ENCODE measurements at places on chromosomes 6 and 20.

DNA sequence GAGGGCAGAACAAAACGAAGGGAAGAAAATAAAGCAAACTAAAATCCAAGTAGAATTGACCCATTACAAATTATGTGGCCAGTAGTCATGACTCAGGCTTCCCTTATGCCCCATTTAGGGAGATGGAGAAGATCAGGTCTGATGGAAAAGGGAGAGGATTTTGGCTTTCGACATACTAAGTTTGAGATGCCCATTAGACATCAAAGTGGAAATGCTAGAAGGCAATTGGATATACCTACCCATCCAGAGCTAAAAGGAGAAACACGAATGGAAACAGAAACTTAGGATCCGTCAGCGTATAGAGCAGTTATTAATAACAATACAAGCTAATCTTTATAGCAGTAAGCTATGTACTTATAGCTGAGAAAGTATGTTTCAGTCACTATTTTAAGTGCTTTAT is 4.8 kb downstream of the TRPC4AP start:
- no peak for DNase-seq

DNA sequence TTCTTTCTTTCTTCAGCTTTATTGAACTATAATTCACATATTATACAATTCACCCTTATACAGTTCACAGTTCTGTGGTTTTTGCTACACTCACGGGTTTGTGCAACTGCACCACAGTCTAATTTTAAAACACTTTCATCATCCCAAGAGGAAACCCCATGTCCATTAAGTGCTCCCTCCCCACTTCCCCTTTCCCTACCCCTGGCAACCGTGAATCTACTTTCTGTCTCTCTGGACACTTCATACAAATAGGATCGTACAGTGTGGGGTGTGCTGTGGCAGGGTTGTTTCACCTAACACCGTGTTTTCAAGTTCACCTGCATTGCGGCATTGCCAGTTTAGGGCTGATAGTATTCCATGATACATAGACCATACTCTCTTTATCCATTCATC is 118.8 kb downstream of the PHACTR3 start:
- no peak for DNase-seq

GRCh38 chr6:111591901-111592461 is 13.7 kb downstream of the TRAF3IP2 start:
- DNase-seq = no peak

GRCh38 chr20:15033269-15033668 is 695.9 kb upstream of the FLRT3 start:
- no peak for DNase-seq

GRCh38 chr6:130713144-130713543 is 114.1 kb upstream of the SMLR1 start:
- DNase-seq = no peak

GRCh38 chr20:63037669-63038268 is 31.0 kb upstream of the BHLHE23 start:
- DNase-seq = no peak

DNA sequence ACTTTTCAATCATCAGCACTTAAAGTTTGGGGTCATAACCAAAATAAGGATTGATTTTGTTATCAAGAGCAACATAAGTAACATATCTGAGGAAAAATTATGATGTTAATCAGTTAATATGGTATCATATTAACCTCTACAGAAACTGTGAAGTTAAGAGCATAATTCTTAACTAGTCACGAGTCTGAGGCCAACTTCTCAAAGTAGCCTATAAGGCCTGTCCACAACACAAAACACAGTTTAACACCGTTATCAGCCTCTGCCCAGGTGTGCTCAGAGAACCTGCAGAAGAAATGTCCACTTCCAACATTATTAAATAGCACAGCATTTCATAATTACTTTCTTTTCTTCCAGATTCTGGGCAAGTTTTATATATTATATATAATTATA is 1.1 kb downstream of the STX7 start:
- DNase-seq = no peak

DNA sequence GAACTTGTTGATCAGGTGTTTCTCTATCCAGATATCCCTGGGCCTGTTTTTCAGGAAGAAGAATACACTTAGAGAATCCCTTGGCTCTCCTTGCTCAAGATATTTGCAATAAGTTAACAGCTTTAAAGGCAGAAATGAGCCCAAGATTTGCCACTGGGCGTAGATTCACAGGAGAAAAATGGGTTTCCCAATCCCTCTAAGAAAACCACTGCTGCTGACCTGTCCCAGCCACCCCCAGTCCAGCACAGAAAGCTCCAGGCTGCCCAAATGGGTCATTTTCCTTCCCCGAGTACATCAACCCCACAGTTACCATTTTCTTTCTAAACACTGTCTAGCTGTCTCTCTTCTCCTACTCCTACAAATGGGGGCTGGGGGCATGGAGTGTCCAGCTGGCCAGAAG is 67.3 kb downstream of the ANKRD60 start:
- DNase-seq = no peak

GRCh38 chr20:51318058-51318949 is 224.2 kb downstream of the NFATC2 start:
- peak; percentile 18 for DNase-seq

- DNase-seq = no peak
These were observed 8.6 kb downstream of the OR10C1 start for GRCh38 chr6:29447670-29448069.

- no peak for DNase-seq
These were observed 142.6 kb upstream of the RPS6KA2 start for GRCh38 chr6:166769648-166770047.

GRCh38 chr6:161590961-161591627 is 317.2 kb upstream of the AGPAT4 start:
- no peak for DNase-seq

DNA sequence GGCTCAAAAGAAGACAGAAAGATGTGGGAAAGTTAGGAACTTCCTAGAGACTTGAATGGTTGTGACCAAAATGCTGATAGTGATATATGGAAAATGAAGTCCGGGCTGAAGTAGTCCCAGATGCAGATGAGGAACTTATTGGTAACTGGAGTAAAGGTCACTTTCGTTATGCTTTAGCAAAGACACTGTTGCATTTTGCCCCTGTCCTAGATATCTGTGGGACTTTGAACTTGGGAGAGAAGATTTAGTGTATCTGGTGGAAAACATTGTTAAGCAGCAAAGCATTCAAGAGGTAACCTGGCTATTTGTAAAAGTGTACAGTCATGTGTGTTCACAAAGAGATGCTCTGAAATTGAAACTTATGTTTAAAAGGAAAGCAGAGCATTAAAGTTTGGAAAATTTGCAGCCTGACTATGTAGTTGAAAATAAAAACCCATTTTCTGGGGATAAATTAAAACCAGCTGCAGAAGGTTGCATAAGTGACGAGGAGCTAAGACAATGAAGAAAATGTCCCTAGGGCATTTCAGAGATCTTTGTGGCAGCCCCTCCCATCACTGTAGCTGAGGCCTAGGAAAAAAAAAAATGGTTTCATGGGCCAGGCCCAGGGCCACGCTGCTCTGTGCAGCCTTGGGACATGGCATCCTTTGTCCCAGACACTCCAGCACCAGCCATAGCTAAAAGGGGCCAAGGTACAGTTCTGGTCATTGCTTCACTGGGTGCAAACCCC is 1692.2 kb downstream of the HACE1 start:
- no peak for DNase-seq

GRCh38 chr6:20841806-20842205 is 307.5 kb downstream of the CDKAL1 start:
- DNase-seq = no peak

DNA sequence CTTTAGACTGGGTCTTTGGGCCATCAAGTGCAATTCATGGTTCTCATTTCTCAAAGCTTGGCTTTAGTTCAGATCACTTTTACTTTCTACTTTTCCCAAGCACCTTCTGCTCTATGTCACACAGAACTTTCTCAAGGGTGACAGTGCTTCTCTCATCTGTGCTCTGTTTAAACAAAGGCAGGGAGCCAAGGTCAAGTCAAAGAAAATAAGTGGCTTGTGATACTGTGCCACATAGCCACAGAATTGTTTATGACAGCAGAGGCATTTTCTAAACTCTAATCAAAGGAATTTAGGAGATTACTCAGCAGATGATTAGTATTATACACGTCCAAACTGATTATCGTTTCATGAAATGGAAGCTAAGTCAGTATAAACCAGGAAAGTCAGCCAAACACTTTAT is 348.0 kb downstream of the HDGFL1 start:
- no peak for DNase-seq

GRCh38 chr6:116561377-116562018 is 7.9 kb downstream of the CALHM4 start:
- peak; percentile 47 for DNase-seq

GRCh38 chr6:112180095-112180820 is 74.1 kb downstream of the LAMA4 start:
- DNase-seq = no peak

DNA sequence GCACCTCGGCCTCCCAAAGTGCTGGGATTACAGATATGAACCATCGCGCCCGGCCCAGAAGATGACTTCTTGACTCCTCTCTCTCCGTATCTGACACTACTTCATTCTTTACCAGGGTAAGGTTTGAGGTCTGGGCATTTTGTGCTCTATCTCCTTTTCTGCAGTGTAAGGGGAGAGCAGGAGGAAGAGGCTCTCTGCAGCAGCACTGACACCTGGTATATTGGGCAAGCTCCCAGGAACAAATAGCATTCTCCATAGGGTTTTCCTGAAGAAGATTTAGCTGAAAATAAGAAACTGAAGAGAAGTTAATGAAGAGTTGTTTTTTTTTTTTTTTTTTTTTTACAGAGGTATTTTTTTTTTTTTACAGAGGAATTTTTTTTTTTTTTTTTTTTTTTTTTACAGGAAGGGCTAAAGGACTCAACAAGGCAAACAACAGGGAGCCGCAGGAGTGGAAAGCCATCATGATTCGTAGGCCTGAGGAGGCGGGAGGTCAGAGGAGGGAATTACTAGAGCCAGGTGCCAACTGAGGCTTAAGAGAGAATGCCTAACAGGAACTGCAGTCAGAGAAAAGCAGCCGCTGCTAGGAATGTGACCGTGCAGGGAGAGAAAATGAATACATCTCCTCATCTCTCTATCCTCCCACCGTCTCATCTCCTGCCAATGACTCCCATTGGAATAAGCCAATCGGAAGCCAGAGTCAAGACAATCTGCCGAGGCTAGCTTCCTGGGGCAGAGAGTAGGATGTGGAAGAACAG is 34.7 kb upstream of the ADGRF4 start:
- no peak for DNase-seq

GRCh38 chr20:37741055-37741454 is 47.2 kb downstream of the CTNNBL1 start:
- DNase-seq = no peak

- DNase-seq = no peak
These were observed 549.4 kb upstream of the SYNCRIP start for GRCh38 chr6:86192123-86192522.

DNA sequence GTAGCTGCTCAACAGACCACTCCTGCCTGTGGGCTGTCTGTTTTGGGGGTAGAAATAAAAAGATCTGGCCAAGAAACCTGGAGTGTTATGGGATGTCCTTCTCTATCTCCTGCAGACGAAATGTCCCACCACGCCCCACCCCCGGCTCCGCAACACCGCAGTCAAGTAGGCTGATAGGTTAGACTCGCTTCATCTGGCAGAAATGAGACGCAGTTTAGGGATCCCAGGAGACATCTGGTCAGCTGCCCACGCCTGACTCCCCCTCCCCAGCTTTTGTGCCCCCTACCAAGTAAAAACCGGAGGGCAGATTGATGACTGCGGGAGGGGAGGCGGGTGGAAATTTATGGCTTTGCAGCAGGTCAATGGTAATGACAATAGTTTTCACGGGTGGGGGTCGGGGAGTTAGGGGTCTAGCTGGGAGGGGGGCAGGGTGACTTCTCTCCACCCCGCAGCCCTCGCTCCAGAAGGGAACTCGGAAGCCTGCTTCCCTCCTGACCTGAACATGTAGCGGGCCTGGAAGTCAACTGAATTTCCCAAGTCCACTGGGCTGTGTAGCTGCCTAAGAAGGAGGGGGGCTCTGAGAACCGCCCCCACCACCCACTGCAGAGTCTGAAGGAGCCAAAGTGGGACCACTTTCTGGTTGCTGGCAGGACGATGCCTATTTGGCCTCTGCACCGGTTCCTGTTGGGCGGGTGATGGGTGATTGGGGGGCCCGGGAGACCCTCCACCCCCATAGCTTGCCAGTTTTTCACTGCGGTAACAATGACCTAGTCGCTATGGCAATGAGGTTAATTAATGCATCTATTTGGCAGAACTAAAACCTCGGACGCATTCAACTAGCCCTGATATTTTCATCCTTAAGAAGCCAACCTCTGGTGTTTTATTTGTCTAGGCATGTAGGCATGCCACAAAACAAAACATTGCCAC is 25.7 kb downstream of the PMEPA1 start:
- DNase-seq = no peak

DNA sequence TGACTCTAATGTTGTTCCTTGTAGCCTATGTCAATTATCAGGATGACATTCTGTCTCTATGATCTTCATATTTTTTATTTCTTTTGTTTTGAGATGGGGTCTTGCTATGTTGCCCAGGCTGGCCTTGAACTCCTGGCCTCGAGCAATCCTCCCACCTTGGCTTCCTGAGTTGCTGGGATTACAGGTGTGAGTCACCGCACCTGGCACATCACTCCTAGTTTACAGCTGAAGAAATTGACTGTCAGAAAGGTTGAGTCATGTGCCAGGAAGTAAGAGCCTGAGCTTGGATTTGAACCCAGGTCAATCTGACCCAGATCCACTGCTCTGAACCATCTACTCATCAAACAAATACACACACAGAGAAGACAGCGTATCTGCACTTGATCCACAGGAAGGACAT is 14.4 kb downstream of the PPP1R3G start:
- DNase-seq = no peak

DNA sequence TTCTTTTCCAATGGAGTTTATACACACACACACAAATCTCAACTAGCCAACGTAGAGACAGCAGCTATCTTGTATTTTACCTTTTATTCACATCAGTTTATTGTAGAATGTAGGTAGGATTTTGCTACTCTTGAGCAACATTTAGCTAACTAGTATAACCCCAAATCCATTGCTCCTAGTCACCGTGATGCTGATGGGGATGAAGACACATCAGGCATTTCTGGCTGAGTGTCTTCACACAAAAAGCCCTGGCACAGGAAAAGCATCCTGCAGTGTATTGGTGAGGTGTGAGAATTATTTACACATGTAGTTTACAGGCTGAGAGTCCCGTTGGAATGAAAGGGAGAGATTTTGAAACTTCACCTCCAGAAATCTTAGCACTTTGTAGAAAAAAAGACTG is 65.9 kb upstream of the FBXL4 start:
- DNase-seq = no peak

GRCh38 chr20:9955646-9956045 is 79.1 kb upstream of the ANKEF1 start:
- no peak for DNase-seq

DNA sequence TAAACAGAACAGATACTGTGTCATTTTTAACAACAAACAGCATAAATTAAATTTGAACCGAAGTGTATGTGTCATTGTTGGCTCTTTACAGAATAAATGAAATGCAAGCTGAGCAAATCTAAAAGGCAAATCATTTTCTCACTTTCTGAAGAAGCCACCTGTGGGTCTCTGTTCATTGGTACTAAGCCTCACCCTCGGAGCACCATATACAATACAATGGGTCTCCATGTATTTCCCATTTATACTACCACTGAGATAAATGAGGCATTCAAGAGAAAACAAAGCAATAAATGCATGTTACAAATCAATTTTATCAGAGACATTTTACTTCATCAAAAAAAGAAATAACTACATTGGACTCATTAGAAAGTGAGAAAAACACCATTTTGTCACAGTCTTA is 38.9 kb upstream of the HIVEP1 start:
- no peak for DNase-seq
